Stimulated activated CD8-positive, alpha-beta memory T cell treated with anti-CD3 and anti-CD28 coated beads, Interleukin-15, amount 100 ng/mL, for 24 hours (primary cell): ENCODE measurements at places on chromosomes 7 and 10.

- no peak for DNase-seq
These were observed 101.8 kb upstream of the FZD8 start for GRCh38 chr10:35743851-35744250.

DNA sequence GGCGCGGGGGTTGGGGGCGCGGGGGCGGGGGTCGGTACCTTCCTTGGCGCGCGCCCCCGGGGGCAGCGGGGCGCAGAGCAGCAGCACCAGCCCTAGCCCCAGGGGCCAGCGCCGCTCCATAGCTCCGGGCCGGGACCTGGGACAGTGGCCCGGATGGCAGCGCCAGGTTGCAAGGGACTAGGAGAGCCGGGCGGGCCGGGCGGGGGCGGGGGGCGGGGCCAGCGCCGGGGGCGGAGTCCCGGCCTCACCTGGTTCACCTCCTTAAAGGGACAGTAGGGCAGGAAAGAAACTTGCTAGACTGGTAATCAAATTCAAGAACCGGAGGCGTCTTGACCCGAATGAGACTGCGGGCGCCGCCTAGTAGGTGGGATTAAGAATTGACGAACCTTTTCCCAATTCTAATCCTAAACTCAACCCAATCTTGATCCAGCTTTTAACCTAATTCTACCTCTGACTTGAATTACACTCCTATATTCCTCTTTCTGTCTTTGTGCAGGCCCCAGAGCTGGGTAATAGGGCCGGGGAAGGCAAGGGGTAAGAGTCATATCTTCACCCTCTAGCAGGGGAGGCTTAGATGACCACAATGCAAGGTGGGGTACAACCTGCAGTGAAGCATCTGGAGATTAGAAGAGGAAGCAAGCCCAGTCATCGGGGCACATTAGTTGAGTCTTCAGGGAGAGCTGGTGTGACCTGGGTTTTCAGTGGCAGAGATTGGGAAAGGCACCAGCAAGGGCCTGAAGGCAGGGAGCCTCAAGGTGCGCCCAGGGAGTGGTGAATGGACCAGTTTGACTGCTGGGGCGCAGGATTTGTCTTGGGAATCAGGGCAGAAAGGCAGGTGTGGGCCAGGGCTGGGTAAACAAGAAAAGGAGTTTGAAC is at the start of gene EPHA1:
Gene EPHA1, minus strand, starts transcription at position 171 of the 876 bp plus-strand sequence. Its CDS starts 51 bp downstream, at position 120.
- DNase-seq, result no peak

- no peak for DNase-seq
These were observed 134.2 kb downstream of the SLC25A13 start for GRCh38 chr7:96187735-96188134.

DNA sequence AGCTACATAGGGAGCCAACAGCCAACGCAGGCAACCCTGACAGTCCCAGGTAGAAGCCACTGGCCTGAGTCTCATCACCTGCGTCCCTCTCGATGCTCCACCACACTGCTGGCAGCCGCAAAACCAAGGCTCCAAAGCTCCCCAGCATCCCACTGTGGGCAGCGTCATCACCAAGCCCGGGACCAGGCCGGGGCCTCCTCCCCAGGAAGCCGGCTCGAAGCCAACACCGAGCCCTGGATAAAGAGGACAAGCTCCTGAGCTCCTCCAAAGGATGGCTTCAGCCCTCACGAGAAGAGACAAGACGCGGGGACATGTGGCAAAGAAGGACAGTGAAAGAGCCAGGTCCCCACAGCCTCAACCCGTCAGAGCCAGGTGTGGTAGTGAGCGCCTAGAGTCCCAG is 23.9 kb downstream of the PARD3 start:
- no peak for DNase-seq
